Breast epithelium (tissue), 4 donors: ENCODE measurements at places on chromosomes 1 and 21.

DNA sequence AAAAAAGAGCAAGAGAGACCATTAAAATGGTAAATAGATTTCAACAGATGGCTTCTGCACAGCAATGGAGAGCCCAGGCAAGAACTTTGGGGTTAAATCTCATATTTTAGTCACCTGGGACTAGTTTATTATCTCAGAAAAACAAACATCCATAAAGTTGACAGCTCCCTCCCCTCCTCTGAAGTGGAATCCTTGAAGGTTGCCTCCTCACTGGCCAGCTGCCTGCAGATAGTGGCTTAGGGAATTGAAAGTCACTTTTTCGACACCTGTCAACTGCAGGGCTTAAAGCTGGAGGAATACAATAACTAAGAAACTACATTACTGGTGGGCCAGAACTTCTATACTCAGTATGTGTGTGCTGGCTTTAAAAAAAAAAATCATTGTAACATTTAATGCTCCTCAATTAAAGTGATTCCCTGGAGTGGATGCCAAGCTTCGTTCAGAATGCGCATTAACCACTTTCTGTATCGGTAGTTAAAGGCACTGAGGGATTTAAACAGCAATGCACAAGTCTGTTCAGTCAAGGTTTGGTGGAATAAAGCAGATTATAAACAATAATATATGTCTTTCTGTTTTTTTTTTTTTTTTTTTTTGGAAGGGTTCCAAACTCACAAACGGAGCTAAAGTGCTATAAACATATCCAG is 52.5 kb downstream of the LHX4 start:
- no peaks in the 10 kb centered on the region for H3K27me3 ChIP-seq
- no peak overlapping the region for H3K27ac ChIP-seq
- H3K4me1 ChIP-seq = no peaks in the 10 kb centered on the region
- H3K36me3 ChIP-seq = no peaks in the 10 kb centered on the region
- DNase-seq = no peak

DNA sequence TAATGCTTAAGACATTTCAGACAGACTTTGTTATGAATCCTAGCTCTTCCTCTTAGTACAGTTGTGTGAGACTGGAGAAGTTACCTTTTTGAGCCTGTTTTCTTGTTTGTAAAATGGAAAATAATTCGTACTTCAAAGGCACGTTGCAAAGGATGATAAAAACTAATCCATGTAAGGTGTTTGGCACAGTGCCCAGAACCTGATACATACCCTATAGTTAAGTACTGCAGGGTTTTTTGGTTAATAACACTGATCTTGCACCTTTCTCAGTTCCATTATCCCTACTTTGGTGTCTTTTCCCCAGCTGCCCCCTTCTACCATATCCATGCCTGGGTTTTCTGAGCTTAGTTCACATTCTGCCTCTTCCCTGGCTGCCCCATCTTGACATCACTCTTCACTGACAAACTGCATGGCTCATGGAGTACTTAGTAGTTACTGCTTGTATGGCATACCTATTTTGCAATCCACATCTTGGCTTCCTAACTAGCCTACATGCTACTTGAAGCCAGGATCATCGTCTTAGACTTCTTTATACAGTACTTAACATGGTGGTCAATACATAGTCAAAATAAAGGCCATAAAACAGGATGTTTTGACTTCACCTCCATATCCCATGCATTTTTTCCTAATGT is 10.1 kb downstream of the CCDC185 start:
- no peaks in the 10 kb centered on the region for H3K27me3 ChIP-seq
- no peaks in the 10 kb centered on the region for H3K36me3 ChIP-seq
- no peaks in the 10 kb centered on the region for H3K4me1 ChIP-seq
- no peak for DNase-seq
- no peak overlapping the region for H3K4me3 ChIP-seq
- H3K27ac ChIP-seq = no peak overlapping the region

- no peaks in the 10 kb centered on the region for H3K4me1 ChIP-seq
- no peak overlapping the region for H3K27ac ChIP-seq
- no peaks in the 10 kb centered on the region for H3K36me3 ChIP-seq
- DNase-seq = no peak
Observed at GRCh38 chr21:27831816-27832569, 865.1 kb upstream of the ADAMTS5 start.

GRCh38 chr1:64124704-64125440 is 78.6 kb upstream of the UBE2U start:
- no peaks in the 10 kb centered on the region for H3K36me3 ChIP-seq
- H3K27me3 ChIP-seq = no peaks in the 10 kb centered on the region
- H3K4me3 ChIP-seq = no peak overlapping the region
- H3K4me1 ChIP-seq = peaks cover 3% of the 10 kb centered on the region
- H3K27ac ChIP-seq = no peak overlapping the region
- DNase-seq = no peak
